ENCODE measurements at places on chromosomes 4 and X.

- no peak for DNase-seq
These were observed 470.9 kb upstream of the ADGRL3 start for GRCh38 chr4:60729194-60729593.

DNA sequence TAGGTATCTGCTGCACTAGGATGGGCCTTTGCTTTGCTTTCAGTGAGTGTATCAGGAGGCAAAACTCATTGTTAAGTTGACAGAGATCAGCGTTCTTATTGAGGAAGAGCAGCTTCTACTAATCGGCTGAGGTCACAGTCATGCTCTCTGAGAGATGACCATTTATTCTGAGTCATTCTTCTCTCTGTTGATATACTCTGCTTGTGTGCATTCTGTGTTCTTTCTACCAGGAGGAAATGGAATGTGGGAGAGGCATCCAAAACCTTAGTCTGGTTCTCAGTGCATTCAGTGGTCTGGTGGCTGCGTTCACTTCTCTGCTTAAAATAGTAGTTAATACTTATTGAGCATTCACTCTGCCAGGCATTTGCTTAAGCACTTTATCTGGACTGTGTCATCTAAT lies 66.2 kb downstream of the RRAGB start:
- DNase-seq = no peak

DNA sequence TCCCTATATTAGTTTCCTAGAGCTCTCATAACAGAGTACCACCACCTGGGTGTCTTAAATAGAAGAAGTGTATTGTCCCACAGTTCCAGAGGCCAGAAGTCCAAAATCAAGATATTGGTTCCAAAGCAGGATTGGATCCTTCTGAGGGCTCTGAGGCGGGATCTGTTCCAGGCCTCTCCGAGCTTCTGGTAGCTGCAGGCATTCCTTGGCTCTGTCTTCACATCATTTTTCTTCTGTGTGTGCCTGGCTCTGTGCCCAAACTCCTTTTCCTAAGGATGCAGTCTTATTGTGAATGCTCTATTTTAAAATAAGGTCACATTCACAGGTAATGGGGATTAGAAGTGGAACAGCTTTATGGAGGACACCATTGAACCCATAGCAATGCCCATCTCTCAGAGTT lies 253.7 kb upstream of the TAPT1 start:
- no peak for DNase-seq

- DNase-seq = no peak
These were observed 34.3 kb downstream of the MSX1 start for GRCh38 chr4:4893721-4894120.

GRCh38 chr4:94653095-94653649 lies 104.6 kb upstream of the BMPR1B start:
- no peak for DNase-seq

DNA sequence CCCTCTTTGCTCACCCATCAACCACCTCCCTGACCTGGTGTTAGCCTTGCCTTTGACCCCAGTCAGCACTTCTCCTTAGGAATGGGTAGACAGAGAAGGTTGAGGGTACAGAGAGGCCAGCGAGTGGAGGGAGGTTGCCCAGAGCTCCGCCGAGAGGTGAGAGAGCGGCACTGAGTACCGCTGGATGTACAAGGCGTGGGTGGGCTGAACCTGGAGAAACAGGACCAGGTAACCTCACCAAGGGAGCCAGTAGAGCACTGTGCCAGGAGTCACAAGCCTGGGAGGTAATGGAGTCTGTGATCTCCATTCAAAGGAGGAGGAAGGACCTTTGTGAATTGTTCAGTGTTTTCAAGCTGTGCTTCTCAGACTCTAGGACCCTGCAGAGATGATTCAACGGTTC lies 256.2 kb downstream of the EVC2 start:
- no peak for DNase-seq

DNA sequence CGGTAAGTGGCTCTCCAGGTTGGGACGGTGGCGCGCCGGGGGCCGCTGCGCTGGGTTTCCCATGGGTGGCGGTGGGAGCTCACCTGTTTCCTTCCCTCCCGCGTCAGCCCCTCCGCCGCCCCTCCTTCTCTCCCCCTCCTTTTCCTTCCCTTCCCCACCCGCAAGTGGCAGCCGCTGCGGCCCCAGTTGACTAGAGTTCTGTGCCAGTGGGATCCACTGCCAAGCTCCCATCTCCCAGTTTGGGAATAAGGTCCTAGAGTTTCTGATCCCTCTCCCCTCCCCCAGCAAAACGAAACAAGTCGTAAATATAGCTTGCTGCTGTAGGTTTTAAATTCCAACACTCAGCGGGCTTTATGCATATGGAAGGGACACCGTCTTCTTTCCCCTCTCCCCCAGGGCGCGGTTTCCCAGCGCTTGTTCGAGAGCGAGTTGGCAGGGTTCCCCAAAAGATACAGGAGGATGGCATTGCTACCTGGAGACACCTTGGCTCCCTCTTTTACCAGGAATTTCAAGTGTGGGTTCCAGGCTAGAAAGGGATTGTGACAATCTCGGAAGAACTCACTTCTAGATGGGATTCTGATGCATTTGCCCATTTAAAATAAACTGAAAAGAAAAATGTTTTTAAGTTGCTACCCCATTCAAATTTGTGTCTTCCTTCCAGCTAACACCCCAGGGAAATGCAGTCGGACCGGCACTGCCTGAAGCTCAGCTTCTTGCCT lies 1.2 kb downstream of the TLL1 start:
- no peak for DNase-seq

DNA sequence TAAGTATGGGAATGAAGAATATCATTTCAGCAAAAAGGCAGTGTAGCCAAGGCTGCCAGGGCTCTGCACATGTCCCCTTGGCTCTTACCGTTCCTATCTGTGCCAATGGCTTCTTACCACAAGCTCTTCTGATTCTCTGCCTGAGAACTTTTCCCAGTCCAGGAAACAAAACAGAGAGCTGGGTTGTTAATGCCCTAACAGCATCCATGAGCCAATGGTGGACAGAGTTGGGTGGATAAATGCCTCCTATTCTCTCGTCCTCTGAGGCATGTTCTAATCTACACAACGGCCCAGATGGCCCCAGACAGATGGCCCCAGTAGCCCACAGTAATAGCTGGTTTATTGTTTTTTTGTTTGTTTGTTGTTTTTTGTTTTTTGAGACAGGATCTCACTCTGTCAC lies 28.0 kb downstream of the SCD5 start:
- no peak for DNase-seq

DNA sequence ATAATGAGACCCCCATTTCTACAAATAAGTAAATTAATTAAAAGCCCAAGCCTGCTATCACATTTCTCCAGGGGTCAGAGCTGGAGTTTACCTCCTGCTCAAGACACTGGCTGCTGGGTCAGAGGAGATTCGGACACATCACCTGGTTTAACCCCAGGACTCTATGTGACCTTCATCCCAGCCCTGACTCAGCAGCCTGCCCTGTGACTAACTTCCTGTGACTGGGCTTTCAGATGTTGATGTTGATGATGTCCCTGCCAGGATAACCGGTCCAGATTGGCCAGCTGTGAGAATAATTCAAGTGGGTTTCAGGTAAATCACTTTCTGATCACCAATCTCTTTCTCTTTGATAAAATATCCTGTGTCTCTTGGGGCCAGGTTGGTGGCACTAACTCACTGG lies 102.4 kb upstream of the MAML3 start:
- DNase-seq = no peak

DNA sequence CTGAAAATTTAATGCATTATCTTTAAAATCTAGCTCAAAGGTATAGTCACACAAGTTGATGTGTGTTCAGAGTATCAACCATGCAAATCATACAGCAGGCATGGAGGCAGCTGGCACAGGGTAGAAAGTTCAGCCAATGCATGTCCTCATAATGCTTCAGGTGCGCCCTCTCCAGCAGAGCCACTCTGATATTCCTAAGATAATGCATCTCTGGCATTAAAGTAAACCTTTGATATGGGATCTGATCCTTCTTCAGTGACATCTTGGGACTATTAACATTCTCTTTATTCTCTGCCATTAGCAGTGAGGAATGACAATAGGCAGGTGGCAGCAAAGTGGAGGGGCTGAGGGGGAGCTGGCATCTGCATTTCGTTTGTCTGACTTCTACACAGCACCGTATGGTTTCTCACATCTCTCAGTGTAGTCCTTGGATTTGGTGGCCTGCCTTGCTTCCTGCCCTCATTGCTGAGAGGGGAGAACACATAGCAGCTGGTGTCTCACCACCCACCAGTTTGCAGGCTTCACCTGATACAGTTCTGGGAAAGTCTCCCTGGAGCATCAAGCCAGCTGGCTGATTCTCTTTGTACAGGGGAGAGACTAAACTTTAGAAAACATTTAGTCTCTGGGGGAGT lies 168.7 kb upstream of the TBC1D9 start:
- DNase-seq = no peak

- DNase-seq = no peak
These were observed 192.5 kb downstream of the EDA start for GRCh38 chrX:69808375-69808774.

DNA sequence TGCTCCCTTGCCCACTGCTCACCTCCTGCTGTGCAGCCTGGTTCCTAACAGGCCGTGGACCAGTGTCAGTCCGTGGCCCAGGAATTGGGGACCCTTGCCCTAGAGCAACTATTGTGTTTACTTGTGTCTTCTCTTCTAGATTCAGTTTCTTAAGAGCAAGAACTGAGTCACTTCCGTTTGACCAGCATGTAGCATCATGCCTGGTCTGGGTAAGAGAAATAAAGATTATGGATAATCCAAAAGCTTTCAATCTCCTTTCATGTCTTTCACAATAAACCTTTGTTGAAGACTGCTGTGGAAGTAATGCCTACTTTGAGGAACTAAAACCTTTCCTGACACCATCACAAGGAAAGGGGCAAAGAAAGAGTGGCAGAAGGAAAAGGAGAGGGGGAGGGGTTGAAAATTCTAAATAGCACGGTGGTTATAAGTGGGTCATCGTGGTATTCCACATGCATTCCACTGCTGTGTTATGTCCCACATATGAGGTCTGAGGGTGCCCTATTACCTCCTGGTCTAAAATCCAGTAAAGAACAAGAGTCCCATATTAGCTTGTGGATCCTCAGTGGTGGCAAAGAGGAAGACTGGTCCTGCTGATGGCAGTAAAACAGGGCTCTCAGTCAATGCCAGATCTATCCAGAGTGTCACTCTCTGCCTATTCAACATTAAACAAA lies 133.4 kb downstream of the RASL11B start:
- DNase-seq = no peak

GRCh38 chr4:40176602-40177001 lies 20.2 kb upstream of the RHOH start:
- no peak for DNase-seq

DNA sequence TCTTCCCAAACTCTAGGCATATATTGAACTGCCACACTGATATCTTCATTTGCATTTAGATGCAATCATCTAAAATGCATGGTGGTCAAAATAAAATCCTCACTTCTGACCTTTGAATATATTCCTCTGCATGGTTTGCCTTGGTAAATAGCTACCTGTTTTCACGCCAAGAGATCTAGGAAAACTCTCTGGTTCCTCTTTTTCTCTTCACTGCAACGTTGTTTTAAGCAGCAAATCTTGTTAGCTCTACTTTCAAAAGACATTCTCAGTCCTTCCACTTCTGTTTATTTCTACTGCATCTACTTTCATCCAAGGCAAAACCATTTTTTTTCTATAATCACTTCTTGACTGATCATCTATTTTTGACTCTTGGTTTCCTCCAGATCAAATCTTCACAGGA lies 1001.6 kb upstream of the GRID2 start:
- DNase-seq = no peak

GRCh38 chrX:134480061-134480460 lies 20.1 kb downstream of the HPRT1 start:
- no peak for DNase-seq

Measured in activated CD4-positive, alpha-beta T cell treated with anti-CD3 and anti-CD28 coated beads, Interleukin-2, amount 50 U/mL, for 4 hours (primary cell).